Stimulated activated CD4-positive, alpha-beta T cell treated with anti-CD3 and anti-CD28 coated beads, Interleukin-12 subunit alpha, Interleukin-12 subunit beta, amount 100 ng/mL, for 48 hours (primary cell): ENCODE measurements at places on chromosomes 4 and X.

DNA sequence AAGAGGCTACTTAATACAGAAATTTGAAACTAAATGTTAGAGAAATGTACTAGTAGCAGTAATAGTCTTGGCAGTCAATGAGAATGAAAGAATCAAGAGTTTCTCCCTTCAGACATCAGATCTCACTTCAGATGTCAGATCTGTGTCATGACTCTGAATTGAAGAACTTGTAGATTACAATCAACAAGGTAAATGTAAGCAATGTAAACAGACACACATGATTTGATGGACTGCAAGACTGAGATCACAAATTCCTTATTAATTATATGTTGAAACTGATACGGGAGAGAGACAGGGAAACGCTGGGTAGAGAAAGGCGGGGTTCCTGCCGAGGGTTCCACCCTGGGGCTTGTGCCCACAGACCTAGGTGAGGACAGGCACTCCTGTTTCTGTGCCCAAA lies 65.5 kb upstream of the HHIP start:
- no peak for DNase-seq

DNA sequence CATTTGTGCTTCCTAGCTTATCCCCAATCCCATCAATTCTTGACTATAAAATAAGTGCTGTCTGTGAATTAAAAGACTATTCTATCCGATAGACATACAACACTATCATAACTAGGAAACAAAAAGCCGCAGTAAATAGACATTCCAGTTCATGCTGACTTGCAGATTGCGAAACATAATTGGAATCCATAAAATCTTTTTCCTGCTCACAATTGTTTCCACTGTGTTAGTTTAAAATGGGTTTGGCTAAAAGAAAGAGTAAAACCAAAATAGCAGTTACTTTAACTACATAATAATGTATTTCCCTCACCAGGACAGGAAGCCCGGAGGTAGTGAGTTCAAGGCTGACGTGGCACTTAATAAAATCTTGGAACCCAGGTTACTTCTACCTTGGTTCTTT lies 17.2 kb downstream of the SMIM31 start:
- no peak for DNase-seq

GRCh38 chr4:105808750-105809041 lies 86.6 kb upstream of the NPNT start:
- DNase-seq: no peak

DNA sequence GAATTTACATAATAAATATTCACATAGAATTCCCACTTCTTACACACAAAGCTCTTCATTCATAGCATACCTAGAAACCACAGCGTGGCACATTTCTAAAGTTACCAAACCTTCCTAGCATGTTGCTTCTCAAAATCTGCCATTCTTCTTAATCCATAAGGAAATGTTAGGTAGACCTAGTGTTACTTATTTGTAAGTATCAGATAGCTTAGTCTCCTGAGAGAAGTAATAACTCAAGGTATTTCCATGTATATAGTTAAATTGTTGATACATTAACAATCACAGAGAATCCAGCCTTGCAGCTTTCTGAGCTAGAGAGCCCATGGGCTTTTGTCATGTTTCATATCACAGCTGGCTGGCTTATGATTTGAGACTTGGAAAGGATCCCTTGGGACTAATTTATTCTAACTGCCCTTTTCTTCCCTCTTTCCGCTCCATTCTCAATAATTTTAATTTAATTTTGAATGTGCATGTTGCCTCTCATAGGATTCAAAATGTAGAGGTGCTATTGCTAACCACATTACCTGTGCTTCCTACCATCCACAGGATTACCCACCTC lies 17.6 kb downstream of the SH3RF1 start:
- no peak for DNase-seq

DNA sequence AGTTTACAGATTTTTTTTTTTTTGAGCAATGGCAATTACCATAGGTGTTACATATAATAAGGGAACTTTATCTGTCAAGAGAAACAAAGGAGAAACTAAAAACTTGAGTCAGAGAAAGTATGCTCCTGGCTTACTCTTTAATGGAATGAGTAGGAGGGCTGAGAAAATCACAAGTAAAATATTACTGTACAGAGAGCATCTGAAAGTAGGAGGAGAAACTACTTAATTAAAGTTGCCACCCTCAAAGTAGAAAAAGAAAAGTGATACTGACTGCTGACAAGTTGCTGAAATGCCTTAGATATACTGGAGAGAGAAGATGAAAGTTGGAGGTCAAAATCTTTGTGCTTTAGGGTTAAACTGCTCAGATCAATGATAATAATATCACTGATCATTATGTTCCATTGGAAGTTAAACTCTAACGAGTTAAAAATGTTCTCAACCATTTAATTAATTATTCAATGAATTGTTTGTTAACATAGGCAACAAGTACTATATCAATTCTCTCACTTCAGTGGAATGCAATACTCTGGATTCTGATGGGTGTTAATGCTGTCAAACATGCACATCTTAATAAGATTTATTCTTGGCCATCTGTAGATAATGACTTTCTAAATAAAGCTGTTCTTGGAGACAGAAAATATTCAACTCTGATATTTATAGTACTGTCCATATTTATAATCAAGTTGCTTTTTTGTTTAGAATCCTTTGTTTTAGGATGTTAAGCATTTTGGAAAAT lies 61.2 kb upstream of the CAMK2D start:
- no peak for DNase-seq
